ENCODE measurements at places on chromosomes 11 and 22.

GRCh38 chr22:28015046-28015425 is 96.0 kb upstream of the PITPNB start:
- DNase-seq, result no peak

GRCh38 chr11:18452927-18453326 is 2.7 kb upstream of the LDHAL6A start:
- DNase-seq, result no peak

DNA sequence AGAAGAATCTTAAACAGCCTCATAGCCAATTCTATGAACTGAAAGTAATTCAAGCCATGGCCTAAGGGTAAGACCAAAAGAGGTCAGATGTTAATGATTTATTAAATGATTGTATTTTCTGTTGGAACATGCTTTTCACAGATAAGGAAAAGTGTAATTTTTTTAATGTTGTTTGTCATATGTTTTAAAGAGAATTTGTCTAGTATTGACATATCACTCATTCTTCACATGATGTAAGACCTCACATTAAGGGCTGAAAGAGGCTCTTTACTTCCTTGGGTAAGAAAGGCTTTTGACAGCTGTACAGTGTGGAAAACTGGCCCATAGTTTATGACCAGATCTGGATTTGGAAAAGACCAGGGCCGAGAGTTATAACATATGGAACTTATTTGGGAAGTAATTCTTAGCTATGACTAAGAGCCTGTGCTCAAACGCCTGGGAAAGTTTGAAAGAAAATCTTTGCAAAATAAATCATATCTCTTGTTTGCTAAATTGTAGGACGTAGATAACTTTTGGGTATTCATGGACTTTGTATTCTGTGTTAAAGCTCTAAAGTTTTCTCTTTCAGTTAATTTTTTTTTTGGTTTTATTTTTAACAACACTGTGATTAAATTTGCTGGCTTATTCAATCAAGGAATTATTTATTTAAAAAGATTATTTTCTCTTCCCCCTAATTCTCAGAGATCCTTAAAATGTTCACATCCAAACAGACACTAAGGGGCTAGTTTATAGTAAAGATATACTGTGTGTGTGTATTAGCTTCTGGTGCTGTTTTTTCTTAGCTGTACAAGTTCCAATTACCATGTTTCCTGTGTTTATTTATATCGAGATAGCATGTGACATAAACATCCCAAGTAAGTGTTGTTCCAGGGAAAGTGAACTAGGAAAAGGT is 162.2 kb downstream of the ARHGAP42 start:
- DNase-seq, result no peak

GRCh38 chr11:65719871-65720210 is 757 bp downstream of the RNASEH2C start:
- peak; percentile 15 for DNase-seq

GRCh38 chr11:72546866-72547265 is 112.5 kb upstream of the CLPB start:
- no peak for DNase-seq

GRCh38 chr11:113896156-113896879 is 8.3 kb upstream of the HTR3B start:
- DNase-seq, result peak; percentile 31

GRCh38 chr11:93145390-93145915 is 52.3 kb downstream of the SLC36A4 start:
- no peak for DNase-seq

GRCh38 chr11:132099692-132100091 is 729.3 kb downstream of the NTM start:
- no peak for DNase-seq

GRCh38 chr11:612201-612960 is 3.4 kb downstream of the IRF7 start:
- peak; percentile 31 for DNase-seq

- no peak for DNase-seq
Measured at GRCh38 chr22:47247579-47248240, 485.3 kb downstream of the TBC1D22A start.

DNA sequence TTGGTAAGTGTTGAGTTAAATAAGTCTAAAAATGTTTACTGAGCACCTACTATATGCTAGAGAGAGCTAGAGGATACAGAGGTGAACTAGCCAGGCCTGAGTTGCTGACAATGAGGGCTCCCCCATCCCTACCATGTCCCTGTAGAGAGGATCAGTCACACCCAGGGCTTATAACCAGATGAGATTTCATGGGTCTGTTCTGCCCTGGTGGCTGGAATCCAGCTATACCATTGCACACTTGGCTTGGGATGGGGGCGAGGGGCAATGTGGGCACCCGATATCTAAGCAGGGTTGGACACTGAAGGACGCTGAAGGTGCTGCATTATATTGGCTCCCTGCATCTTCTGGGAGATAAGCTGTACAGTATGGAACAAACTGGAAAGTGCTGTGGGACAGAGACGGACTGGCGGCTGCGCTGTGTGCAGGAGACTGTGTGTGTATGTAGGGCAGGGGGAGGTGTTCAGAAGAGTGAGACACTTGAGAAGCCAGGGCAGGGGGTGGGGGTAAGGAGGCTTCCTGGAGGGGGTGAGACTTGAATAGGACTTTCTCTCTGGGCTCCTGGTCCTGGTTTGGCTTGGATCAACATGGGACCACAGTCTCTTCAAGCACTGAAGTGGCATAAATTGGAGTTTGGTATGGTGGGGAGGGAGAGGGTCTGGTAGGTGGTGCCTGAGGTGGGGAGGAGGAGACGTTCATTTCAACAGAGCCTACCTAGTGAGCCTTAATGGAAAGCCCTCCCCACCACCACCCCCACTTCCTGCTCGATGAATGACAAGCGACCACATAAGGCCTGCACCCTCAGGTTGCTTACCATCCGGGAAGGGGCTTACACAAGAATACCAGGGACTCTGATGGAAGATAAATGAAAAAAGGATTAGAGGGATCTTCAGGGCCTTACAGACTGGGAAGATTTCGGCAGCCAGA is 1.8 kb downstream of the CD82 start:
- DNase-seq, result no peak

DNA sequence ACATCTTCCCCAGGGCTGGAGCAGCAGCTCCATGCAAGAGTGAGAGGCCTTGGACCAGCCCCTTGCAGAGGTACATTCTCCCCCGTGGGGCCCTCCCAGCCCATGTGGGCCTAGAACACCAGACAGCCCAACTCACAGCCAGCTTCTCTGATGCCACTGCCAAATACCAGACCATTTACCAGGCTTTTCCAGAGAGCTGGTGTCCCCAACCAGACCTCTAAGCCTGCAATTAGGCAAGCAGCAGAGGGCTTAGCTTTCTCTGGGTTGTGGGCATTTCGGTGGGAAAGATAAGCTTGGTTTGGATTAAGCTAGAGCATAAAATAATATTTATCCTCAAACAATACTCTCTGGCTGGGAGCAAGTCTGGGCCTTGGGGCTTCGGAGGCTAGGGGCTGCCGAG is 75.6 kb downstream of the TP53I11 start:
- DNase-seq, result no peak

GRCh38 chr22:38566726-38567504 is 3.1 kb downstream of the DMC1 start:
- no peak for DNase-seq

DNA sequence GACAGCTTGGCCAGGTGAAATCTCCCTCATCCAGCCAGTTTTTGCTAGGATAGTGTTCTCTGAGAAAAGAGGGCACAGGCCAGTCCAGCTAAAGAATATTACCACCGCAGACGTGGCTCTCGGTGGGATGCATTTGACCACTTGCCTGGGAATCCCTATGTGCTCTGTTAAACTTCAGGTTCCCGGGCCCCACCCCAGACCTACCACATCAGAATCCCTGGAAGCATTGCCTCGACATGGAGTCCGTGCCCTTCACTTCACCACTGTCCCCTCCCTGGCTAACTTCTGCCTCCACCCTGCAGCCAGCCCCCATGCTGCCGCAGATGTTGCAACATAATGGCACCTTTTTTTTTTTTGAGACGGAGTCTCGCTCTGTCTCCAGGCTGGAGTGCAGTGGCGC is 56.9 kb upstream of the EMID1 start:
- DNase-seq, result no peak

GRCh38 chr11:112852143-112852866 is 108.9 kb upstream of the NCAM1 start:
- no peak for DNase-seq

DNA sequence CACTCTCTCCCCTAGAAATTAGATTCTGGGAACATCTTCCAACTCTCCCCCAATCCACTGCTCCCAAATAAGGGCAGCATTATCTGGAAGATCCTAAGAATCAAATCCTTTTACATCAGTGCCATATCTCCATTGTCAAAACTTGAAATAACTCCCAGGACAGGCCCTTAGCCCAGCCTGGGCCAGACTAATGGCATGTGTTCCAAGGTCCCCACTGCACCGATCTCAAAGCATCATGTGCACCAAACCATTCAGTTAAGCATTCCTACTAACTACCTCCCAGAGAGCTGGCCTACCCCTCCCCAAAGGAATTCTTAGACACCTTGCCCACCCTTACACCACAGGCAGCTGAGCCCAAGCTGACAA is 44.2 kb upstream of the POU2AF1 start:
- DNase-seq, result no peak

DNA sequence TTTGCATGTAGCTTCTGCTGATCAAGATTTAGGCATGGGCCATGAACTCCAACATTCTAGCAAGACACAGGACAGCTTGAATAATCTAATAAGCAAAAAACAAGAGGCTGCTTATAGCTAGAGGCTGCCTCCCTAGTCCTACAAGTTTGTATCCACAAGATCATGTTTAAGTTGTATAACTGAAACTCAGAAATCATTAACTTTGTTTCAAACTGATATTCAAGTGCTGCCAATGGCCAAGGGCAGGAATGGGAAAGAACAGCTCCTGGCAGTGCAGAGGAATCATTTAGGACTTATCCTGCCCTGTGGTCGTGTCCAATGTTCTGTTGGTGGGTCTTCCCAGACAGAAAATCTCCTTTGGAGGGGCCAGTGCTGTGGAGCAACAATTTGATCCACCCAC is 209.6 kb upstream of the DDI1 start:
- no peak for DNase-seq

DNA sequence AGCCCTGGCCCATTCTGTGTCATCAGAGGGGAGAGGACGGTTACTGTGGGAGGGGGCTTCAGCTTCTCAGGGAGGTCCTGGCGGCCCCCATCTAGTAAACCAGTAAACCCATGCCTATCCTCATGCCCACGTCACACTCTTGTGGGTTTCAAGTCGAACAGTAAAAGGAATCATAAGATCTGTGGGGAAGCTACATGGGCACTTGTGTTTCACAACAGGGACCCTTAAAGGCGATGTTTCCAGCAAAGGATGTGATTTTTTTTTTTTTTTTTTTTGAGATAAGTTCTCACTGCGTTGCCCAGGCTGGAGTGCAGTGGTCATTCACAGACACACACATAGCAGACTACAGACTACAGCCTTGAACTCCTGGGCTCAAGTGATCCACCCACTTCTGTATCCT is 9.2 kb upstream of the PARVG start:
- no peak for DNase-seq

GRCh38 chr11:10658621-10659338 is 34.8 kb downstream of the IRAG1 start:
- no peak for DNase-seq

GRCh38 chr11:33761471-33761870 is 12.8 kb downstream of the FBXO3 start:
- DNase-seq, result no peak

- DNase-seq, result no peak
Measured at GRCh38 chr22:30370641-30371230, 13.9 kb downstream of the CCDC157 start.

- DNase-seq, result no peak
Measured at GRCh38 chr11:134558258-134558835, 146.3 kb upstream of the B3GAT1 start.

DNA sequence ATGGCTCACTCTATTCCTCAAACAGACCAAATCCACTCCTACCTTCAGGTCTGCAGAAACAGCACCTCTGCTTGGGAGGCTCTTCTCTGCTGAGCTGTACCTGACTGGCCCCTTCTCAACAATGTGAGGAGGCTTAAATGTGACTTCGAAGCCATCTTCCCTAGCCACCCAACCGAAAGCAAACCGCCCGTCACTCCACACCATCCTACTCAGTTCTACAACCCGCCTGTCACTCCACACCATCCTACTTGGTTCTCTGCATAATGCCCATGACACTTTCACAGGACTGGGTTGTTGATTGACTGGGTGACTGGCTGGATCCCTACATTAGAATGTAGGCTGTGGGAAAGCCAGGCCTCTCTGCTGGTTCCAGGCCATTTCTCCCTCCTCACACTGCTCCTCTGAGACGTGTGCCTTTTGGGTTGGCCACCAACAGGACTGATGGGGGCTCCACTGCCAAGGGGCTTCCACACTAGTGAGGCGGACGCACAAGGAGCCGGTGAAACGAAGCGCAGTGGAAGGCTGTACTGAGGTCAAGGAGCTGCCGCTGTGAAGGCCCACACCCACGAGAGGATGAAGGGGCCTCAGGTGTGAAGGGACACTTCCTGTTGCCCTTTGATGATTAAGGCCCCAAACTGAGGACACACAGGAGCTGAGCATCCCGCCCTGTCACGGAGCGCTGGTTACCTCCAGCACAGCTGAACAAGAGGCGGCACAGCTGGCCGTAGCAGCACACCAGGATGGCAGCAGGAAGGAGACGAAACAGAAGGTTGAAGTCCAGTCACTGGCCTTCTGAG is 47.5 kb upstream of the SPATA19 start:
- DNase-seq, result no peak

- DNase-seq, result no peak
Measured at GRCh38 chr11:9001736-9002135, 2.1 kb downstream of the NRIP3 start.

DNA sequence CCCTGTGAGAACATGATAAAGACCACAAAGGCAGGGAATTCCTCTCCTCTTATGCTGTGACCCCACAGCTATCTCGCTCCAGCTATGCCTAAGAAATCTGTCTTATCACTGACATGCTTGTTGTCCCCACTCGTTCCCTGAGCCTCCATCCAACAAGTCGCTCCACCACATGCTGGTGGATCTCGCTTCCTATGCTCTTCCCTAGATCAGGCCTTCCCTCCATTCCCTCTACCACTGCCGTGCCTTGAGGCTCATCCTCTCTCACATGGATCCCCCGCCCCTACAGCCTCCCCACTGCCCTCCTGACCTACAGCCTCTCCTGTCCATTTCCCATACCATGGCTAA is 1.4 kb upstream of the DGAT2 start:
- no peak for DNase-seq

- DNase-seq, result no peak
Measured at GRCh38 chr11:1927026-1927847, 7.7 kb downstream of the TNNT3 start.

DNA sequence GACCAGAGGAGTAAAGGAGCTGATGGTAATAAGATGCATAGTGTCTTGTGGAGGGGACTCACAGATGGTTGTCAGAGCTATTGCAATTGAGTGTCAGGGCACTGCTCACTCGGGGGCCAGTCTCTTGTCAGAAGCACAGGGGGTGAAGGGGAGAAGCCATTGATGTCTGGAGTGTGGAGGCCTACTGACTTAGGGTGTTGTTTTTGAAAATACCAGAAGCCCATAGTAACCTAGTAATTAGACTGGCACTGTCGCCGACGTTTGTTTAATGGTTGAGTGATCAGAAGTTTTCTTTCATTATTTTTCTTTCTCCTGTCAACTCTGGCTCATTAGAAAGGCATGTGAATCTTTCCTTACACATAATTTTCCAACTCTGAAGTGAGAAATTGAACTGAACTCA is 151.6 kb upstream of the TENM4 start:
- DNase-seq, result no peak

- no peak for DNase-seq
Measured at GRCh38 chr11:12664385-12664784, 9.8 kb upstream of the TEAD1 start.
